ENCODE measurements at places on chromosomes 1 and 21. TPM values are rescaled to one million over a fixed set of nuclear protein-coding genes. Genes with fewer than 3 reads are reported as not detected.

GRCh38 chr1:184792450-184792969, 37.9 kb upstream of the EDEM3 start:
- DNase-seq, result no peak

- DNase-seq, result no peak
These were observed 4.5 kb downstream of the IER5 start for GRCh38 chr1:181092883-181093458.

DNA sequence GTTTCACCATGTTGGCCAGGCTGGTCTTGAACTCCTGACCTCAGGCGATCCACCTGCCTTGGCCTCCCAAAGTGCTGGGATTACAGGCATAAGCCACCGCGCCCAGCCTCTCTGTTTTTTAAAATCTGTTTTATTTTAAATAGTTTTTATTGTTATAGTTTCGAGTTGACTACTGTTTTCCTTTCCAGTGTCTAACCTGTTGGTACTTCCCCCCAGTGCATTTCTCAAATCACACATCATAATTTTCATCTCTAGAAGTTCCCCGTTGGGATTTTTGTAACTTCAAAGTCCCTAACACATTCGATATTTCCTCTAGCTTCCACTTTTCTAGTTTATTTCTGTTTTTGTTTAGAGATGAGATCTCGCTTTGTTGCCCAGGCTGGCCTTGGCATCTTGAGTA, 7.5 kb downstream of the HES4 start:
- DNase-seq, result no peak

DNA sequence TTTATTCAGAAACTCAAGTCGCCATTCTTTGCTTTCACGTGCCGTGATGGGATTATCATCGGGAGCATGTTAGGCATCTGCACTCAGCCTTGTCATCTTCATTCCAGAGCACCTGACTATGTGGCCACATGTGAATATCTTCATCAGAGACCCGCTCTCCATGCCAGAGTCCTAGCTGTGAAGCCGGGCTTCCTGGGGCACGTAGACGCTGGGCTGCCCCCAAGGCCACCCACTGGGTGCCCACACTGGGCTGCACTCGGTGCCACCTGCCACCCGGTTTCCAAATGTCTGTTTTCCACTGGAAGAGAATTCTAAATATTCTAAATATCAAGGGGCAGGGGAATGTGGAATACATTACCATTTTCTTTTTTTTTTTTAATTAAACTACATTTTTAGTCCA, 43.8 kb downstream of the SLC37A1 start:
- DNase-seq, result no peak

- no peak for DNase-seq
These were observed 400.7 kb downstream of the SMYD3 start for GRCh38 chr1:246106342-246106763.

DNA sequence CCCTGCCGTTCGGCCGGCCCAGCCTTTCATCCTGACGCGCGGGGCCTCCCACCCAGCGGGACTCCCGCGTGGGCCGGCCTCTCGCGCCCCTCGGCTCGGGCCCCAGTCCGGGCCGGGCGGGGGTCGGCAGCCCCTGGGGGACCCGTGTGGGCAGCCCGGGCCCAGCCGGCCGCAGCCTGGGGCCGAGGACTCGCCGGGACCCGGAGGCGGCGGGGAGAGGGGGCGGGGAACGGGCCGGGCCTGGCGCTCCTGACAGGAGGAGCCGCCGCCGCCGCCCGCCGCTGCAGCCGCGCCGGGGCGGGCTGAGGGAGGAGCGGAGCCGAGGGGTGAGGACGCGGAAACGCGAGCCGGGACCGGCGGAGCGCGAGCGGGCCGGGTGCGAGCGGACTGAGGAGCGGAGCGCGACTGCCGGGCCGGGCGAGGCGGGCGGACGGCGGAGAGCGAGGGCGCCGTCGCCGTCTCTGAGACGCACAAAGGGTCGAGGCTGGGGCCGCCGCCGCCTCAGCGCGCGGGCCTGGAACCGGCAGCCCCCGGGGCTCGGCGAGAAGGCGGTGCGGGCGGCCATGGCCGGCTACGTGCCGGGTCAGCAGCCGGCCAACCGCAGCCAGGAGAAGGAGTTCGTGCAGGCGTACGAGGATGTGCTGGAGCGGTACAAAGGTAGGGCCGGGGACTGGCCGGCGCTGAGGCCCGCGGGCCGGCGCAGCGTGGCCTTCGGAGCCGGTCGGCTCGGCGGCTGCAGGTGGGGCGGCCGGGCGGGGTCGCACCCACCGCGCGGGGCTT, 79.1 kb downstream of the NDUFS5 start:
- peak; percentile 58 for DNase-seq

MFSD2A gene
- total RNA-seq, result 31.8 TPM

CD247 gene
- total RNA-seq, result 93.5 TPM

- DNase-seq, result no peak
These were observed 40.8 kb upstream of the TINAGL1 start for GRCh38 chr1:31535561-31535960.

- DNase-seq, result no peak
These were observed 384.5 kb downstream of the LMX1A start for GRCh38 chr1:164971921-164972415.

MPZ gene
- total RNA-seq, result 2.0 TPM

DNA sequence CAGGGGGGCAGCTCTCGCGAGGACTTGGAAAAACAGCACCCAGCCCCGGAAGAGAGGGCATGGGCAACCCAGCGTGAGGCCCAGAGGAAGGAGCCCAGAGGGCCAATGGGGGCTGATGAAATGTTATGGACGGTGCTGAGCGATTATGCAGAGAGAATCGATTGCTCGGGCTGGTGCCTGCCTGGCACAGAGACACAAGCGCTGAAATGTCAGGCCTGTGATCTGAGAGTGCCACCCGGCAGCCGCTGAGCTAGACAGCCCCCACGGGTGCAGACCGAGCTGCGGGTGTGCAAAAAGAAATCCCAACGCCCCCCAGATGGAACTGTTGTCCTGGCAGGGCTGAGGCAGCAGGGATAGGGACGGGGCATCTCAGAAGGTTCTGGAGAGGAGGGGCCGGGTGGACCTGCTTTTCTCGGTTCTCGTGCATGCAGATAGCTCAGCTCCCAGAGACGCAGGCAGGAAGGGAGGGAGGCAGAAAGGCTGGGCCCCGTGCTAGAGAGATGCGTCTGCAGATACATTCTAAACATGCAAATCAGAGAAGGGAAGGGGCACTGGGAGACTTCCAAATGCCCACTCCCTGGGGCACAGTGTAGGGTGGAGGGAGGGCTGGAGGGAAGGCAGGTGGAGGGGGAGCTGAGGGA, 41.5 kb downstream of the TAS1R2 start:
- no peak for DNase-seq

TMEM125 gene
- total RNA-seq, result not detected

GRCh38 chr1:10082785-10083479, 50.2 kb downstream of the UBE4B start:
- no peak for DNase-seq

GRCh38 chr1:47682786-47683350, 245.0 kb downstream of the FOXD2 start:
- DNase-seq, result no peak
